Thyroid gland (tissue), 4 donors: ENCODE measurements at places on chromosomes 7 and 10.

GRCh38 chr7:124800386-124800785, 34.8 kb upstream of the GPR37 start:
- no peak for DNase-seq
- H3K27ac ChIP-seq: no peak overlapping the region
- H3K36me3 ChIP-seq: no peaks in the 10 kb centered on the region
- H3K4me3 ChIP-seq: no peak overlapping the region
- H3K27me3 ChIP-seq: no peaks in the 10 kb centered on the region

GRCh38 chr10:130411496-130412085, 275.4 kb downstream of the GLRX3 start:
- H3K27ac ChIP-seq: no peak overlapping the region
- H3K4me3 ChIP-seq: no peak overlapping the region
- H3K27me3 ChIP-seq: no peaks in the 10 kb centered on the region
- no peaks in the 10 kb centered on the region for H3K4me1 ChIP-seq

DNA sequence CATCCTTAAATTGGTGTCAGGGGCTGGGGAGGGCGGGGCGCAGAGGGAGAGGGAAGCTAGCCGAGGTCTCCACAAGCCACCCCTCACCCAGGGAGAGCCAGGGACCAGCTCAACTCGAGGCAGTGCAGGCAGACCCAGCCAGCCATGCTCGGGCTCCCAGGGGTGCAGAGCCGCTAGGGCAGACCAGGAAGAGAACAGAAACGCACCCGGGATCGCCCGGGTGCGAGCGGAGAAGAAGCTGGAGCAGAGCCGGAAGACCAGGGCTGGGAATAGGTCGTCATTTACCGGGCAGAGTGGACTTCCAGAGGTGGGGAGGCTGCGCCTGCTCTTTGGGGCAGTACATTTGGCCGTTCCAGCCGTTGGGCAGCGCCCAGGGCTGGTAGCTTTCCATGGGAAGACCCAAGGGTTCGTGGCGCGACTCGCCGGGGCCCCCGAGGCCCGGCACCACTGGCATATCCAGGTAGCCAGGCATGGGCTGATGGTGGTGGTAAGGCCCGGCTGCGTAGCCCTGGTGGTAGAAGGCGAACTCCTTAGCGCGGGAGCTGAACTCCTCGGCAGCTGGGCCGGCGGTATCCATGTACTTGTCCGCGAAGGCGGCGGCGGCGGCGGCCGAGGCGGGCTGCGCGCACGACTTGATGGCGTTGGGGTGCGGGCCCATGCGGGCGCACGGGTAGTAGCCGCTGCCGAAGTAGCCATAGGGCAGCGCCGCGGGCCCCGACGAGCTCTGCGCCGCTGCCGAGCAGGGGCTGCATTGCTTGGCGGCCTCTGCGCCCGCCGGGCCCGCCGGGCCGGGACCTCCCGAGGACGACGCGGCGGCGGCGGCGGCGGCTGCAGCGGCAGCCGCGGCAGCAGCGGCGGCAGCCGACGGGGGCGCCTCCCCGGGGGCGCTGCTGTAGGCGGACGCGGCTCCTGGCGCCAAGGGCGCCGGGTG, 755 bp downstream of the HOXA13 start:
- H3K4me1 ChIP-seq: peaks cover 25% of the 10 kb centered on the region
- H3K36me3 ChIP-seq: no peaks in the 10 kb centered on the region

DNA sequence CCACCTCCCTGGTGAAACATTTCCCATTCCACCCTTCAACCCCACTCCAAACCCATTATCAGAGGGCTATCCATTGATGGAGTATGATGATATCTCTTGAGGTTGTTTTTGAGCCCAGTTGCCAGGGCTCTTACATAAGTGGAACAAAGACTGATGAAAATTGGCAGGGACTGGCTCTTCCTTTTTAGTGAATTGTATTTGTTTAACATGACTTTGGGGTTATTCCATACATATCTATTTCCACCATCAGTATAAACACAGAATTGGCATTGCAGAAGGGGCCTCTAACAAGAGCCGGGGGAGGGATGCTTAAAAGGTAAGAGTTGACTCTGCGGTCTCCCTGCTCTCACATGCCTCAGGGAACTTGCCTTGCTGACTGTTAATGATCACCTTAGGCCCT, 28.9 kb downstream of the FZD1 start:
- H3K4me3 ChIP-seq: no peak overlapping the region
- DNase-seq: no peak
- no peaks in the 10 kb centered on the region for H3K36me3 ChIP-seq
- no peak overlapping the region for H3K27ac ChIP-seq

- no peak overlapping the region for H3K4me3 ChIP-seq
- H3K36me3 ChIP-seq: no peaks in the 10 kb centered on the region
- H3K27ac ChIP-seq: no peak overlapping the region
- no peaks in the 10 kb centered on the region for H3K4me1 ChIP-seq
- no peak for DNase-seq
Observed at GRCh38 chr7:55053651-55054571, 35.1 kb downstream of the EGFR start.

DNA sequence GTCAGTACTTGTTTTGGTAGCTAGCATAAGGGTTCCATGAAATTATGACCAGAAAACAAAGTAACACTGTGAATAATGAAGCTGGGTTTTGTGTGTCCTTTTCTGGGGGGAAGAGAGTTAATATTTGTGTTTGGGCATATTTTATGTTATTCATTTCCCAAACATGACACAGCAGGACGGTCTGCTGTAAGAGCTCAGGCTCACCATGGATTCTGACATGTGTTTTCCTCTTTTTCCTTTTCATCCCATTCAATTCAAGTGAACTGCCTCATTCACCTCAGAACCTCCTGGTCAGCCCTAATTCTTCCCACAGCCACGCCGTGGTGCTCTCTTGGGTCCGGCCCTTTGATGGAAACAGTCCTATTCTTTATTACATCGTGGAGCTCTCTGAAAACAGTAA, 685.9 kb downstream of the SDK1 start:
- H3K4me1 ChIP-seq: peaks cover 2% of the 10 kb centered on the region
- H3K36me3 ChIP-seq: no peaks in the 10 kb centered on the region
- H3K27me3 ChIP-seq: no peaks in the 10 kb centered on the region
- no peak for DNase-seq

GRCh38 chr7:42235741-42236161, 1.3 kb downstream of the GLI3 start:
- DNase-seq: no peak
- H3K27me3 ChIP-seq: no peaks in the 10 kb centered on the region
- H3K4me3 ChIP-seq: peak overlapping the region; percentile 86
- peaks cover 44% of the 10 kb centered on the region for H3K4me1 ChIP-seq
- H3K36me3 ChIP-seq: no peaks in the 10 kb centered on the region
